CMK (cell line): ENCODE measurements at places on chromosomes 11 and 22.

DNA sequence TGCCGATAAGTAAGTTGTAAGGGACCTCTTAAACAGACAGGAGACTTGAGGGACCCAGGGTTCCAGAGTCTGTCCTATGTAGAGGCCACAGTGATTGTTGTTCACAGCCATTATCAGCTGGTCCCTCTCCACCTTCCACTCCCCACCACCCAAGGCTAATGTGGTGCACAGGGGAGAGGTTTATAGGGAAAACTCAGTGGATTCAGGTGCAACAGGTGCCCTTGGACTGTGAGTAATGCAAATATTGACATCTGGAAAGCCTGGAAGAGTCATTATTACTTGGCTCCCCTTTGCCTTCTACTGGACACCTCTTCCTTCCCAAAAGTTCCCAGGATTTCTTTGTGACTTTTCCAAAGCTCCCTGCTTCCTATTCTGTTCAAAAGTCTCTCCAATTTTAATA is 441.1 kb upstream of the CCDC90B start:
- no peak for DNase-seq

GRCh38 chr22:47126344-47126811 is 363.9 kb downstream of the TBC1D22A start:
- DNase-seq = no peak

DNA sequence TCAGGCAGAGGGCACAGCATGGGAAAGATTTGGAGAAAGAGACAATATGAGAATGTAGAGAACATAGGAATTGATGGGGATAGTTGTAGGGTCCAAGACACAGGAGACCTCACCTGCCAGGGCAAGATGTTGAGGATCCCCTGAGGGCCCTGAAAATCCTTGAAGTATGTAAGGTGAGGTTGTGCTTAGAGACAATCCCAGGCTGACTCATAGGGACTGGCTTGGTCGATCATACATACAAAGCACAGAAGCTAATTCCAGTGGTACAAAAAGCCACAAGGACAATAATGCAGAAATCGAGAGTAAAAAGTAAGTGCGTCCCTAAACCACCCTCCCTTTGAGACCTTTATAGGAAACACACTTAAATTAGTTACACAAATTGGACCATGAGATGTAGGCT is 468.2 kb downstream of the MIAT start:
- DNase-seq = no peak

DNA sequence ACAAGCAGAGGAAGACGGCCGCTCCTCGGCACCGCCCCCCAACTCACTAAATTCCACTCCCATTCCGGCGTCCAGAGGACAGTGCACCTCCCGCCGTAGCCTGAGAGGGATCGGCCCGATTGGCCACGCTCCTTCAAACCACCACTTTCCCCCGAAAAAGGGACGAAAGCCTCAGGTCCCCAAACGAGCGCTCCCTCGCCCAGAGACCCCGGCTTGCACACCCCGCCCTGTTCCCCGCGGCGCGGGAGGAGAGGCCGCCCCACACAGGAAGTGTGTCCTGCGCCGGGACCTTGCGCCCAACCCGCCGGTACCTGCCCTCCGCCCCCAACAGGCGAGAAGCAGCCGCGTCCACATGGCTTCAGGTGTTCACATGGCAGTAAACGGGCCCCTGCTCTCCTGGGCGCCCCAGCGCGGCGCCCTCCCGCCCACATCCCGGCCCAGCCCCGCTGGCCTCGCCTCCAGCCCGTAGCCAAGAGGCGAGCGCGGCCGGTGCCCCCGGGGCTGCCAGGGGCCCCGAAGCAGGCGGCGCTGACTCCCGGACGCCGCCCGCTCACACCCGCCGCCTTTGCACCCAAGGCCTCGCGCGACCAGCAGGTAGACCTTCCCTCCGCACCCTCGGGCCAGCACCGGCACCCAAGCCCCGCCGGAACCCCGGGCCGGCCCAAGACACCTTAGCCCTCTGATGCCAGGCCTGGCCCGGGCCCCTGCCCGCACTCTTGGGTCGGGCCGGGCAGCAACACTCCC is 849 bp downstream of the TCF20 start:
- no peak for DNase-seq

GRCh38 chr11:7364660-7365059 is 113.0 kb downstream of the SYT9 start:
- no peak for DNase-seq

DNA sequence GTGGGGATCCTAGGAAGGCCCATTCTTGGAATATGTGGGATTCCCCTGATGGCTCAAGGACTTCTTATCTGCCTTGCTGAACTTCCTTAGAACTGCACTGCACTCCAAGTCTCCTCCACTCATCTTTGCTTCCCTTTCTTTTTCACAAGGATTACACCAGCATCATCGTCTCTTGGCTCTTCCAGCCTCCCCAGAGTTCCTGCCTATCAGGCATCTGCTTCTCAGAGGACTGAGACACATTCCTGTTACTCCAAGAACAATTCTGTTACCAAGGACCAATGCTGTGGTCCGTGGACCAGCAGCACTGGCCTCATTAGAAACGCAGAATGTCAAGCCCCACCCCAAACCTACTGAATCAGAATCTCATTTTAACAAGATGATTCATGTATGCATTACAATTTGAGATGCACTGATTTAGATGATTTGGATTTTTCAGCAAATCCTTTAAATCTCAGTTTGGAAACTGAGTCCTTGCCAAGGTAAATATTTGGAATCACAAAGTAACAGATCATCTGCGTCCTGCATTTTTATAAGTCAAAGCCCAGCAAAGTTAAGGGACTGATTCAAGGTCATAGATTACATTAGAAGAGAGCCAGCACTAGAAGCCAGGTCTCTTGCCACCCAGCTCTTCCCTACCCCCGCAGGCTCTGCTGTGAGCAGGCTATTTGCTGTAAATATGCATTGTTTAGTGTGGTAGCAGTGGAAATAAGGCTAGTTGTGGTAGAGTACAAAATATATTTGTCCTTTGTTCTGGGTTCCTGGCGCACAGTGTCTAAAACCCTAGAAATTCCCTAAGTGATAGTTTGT is 110.9 kb downstream of the SWAP70 start:
- no peak for DNase-seq

DNA sequence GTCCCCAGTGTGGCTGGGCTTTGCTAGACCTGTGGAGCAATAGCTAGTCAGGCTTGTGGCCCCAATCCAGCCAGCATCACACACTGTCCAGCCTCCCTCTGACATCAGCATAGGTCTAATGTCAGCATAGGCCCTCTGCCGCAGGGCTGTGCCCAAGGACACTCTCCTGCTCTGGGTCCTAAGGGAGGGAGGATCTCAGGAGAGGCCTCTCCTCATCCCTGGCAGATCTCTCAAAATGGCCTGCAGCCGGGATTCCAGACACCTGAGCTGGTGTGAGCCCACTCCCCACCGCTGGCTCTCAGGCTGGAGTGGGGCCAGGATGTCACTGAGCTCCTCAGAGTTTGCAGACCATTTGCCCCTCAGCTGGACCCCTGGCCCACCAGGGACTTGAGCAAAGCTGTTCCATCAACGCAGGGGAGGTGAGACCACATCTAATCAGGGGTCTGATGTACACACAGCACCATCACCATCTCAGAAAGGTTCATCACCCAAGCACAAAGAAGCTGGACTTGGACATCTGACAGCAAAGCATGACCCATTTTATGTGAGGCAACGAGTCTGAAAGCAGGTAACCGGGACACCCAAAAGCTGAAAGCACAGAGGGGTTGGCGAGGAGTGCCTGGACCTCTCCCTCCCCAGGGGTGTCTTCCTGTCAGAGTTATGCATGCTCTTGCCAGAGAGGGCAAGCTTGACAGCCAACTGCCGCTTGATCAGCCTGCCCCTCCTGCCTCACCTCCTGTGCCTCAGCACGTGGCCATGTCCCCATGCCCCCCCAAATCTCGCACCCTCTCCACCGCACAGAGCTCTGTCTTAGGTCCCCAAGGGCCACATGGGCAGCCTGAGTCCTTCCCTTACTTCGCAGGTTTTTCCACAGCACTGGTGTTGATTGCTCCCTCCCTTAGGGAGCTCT is 69.7 kb upstream of the SEPTIN5 start:
- no peak for DNase-seq
